ENCODE measurements at places on chromosomes 13 and 19. TPM values are rescaled to one million over a fixed set of nuclear protein-coding genes. Genes with fewer than 3 reads are reported as not detected.

GRCh38 chr13:81986308-81986707 lies 1645.4 kb upstream of the SPRY2 start:
- DNase-seq = no peak

- peak; percentile 19 for DNase-seq
Measured at GRCh38 chr13:46296115-46296822, 84.5 kb downstream of the LRRC63 start.

- no peak for DNase-seq
Measured at GRCh38 chr19:11113140-11113708, 24.0 kb downstream of the LDLR start.

GRCh38 chr19:49065905-49066512 lies 1.4 kb upstream of the NTF4 start:
- DNase-seq = no peak

- no peak for DNase-seq
Measured at GRCh38 chr13:102220681-102221228, 181.1 kb downstream of the FGF14 start.

DNA sequence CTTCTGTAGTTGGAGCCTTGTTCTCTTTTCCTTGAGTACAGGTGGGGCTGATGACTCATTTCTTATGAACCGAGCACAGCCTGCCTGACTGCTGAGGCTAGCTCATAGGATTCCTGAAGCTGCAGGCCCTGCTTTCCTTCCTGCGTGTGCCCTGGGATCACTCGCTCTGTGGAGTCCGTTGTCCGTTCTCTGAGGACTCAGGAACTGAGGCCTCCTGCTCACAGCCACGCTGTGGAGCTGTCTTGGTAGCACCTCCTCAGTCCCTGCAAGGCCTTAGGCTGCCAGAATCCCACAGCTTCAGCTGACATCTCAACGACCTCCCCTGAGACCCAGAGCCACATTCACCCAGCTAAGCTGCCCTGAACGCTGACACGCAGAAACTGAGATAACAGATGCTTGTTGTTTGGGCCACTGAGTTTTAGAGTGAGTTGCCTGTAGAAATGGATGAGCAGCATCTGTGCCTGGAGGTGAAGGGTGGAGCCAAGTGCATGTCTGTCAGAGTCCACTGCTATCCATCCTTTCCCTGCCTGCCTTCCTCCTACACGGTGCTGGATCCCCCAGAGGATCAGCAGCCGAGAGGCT lies 72.9 kb downstream of the ARHGEF7 start:
- DNase-seq = no peak

The SLC46A3 gene
- total RNA-seq = 10.2 TPM

GRCh38 chr19:48274173-48274572 lies 4.3 kb downstream of the ZNF114 start:
- no peak for DNase-seq

DNA sequence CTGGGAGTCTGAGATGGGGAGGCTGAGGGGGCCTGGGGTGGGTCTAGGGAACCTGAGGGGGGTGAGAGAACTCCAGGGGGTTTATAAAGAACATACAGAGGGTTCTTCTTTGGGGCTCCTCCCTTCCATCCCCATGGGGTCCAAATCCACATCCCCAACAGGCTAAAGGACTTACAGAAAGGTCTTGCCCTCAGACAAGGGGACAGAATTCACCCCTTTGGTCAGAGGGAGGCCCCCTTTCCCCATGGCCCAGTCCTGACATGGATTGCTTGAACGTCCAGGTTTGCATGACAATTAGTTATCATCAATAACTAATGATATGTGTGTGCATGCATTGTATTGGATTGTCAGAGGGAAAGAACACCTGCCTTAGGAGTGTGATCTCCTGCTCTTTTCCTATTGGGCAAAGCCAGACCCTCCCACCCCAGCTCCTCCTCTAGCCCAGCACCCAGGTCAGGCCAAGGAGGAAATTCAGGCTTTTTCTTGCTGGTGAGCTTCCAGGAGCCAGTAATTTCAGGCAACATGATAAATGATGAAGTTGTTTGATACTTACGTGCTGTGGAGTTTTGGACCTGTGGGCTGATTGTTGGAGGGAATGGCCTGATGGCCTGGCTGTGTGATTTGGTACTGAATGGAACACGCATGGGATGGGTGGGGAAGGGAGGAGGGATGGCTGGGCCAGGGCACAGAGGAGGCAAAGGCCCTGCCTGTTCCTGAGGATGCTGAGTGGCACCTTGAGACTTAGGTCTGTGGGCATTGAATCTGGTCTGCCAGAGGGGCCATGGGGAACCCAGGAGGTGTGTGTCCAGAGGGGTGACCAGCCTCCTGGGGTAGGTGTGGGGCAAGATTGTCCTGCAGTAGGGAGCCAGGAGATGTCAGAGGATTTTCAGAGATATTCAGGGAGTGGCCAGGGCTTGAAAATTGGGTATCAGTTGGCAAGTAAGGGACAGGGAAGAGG lies 1.1 kb downstream of the KLHL26 start:
- DNase-seq = no peak

DNA sequence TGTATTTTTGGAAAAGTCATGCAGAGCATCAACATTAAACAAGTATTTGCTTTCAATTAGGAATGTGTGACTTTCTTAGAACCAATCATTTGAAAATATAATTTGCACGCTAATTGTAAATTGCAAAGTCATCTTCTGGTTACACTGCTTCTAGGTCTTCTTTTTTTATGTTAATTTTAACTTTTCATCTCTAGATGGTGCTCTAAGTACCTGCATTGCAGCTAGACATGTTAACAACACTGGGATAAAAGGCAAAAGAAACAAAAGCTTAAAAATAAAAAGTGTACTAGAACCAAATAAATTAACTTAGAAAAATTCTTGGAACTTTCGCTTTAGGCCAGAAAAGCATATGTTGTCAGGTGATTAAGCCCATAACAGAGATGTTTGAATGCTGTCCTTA lies 2758.2 kb downstream of the PCDH9 start:
- no peak for DNase-seq

GRCh38 chr13:25281193-25281934 lies 5.9 kb downstream of the MTMR6 start:
- peak; percentile 24 for DNase-seq

- DNase-seq = no peak
Measured at GRCh38 chr13:53088871-53089270, 60.3 kb downstream of the OLFM4 start.

- no peak for DNase-seq
Measured at GRCh38 chr13:18212873-18213272, 968.8 kb downstream of the TUBA3C start.

The SOHLH2 gene
- total RNA-seq = not detected

- peak; percentile 43 for DNase-seq
Measured at GRCh38 chr13:46386392-46387063, 524 bp downstream of the RUBCNL start.

The FGF9 gene
- total RNA-seq = 14.4 TPM

The SRRM5 gene
- 0.61 TPM for total RNA-seq

The MAP4K1 gene
- 331 TPM for total RNA-seq

DNA sequence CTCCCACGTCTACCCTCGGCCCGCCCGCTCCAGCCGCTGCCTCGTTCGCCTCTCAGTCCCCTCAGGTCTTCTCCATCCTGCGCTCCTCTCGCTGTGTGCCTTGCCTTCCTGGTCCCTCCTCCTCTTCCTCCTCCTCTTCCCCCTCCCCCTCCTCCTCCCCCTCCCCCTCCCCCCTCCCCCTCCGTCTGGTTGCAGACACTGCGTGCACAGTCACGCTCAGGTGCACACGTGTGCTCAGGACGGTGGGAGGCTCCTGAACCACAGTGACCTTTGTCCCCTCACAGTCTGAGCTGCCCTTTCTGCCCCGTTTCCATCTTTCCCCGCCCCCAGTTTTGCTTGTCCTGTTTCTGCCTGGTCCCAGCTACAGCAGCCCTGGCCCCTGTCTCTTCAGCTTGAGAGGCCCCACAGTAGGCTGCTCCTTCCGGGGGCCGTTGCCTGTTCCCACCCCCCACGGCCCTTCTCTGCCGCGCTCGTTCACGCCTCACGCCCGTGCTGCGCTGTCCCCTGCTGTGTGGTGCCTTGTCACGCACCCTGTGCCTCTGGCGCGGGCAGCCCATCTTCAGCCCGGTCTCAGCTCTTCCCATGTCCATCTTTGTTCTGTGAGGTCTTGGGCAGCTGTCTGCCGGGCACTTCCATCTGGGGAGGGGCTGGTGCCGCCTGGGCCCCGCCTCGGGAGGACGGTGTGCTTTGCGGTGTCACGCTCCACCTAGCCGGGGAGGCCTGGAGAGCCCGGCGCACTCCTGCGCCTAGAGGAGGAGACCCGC lies 13.8 kb upstream of the RPS15 start:
- no peak for DNase-seq

GRCh38 chr13:112889351-112890290 lies 79.4 kb upstream of the MCF2L start:
- DNase-seq = no peak

The CCL25 gene
- total RNA-seq = 0.70 TPM

The CEACAM20 gene
- not detected for total RNA-seq

All from OCI-LY7 (cell line).